ENCODE measurements at places on chromosomes 7 and 10.

DNA sequence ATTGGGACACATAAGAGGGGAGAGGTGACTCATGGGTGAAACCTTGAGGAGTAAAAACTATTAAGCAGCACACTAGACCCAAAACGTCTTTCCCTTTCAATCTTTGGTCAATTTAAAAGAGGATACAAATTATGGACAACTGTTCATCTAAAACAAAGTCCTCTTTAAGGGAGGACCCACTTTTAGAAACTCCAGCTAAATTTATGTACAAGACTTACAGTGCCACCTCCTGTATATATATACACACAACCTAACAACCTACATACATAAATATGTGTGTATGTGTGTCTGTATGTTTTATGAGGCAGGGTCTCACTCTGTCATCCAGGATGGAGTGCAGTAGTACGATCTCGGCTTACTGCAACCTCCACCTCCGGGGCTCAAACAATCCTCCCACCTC lies 18.1 kb upstream of the ZC3HAV1 start:
- DNase-seq: no peak

- no peak for DNase-seq
Measured at GRCh38 chr10:133381036-133381435, 2.0 kb downstream of the PAOX start.

DNA sequence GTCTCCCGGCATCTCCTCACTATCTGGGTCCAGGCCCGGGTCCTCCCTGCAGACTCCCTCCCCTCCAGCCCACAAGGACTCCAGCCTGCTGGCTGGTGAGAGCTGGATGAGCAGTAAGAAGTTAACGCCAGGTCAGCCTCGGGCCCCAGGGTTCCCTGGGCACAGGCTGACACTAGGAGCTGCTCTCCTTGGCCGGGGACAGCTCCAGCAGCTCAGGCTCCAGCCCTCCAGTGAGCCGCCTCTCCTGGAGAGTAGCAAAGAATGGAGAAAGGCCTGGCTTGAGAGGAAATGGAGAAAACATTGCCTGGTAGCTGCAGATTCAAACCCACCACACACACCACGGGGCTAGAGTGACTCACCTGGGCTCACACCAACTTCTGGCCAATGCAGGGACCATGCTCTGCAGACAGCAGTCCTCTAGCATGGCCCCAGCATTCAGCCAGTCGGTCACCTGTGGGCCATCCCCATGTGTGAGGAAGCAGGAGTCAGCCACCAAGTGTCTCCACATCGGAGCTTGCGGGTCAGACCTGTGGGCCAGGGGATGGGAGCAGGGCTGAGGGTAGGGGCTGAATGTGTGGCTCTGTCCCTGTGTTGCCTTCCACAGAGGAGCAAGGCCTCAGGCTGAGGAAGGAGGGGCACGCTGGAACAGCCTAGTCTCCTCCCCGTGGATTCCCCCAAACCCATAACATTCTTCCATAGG lies 6.5 kb downstream of the SAP25 start:
- DNase-seq: no peak

DNA sequence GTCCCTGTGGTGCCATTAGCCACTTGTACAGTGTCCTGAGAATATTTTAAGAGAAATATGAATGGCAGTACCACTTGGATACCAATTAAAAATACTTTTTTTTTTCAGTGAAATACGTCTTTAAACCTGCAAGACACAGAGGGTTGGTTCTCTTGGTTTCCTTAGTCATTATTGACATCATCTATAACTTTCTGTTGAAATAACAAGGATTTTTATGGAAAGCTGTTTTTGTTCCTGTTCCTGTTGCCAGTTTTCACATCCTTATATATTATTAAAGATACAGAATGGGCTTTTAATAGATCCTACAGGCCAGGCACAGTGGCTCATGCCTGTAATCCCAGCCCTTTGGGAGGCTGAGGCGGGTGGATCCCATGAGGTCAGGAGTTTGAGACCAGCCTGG lies 579.9 kb downstream of the AUTS2 start:
- DNase-seq: no peak

GRCh38 chr7:149764481-149765398 lies 8.6 kb downstream of the ZNF467 start:
- no peak for DNase-seq

GRCh38 chr7:139932531-139932930 lies 103.5 kb downstream of the TBXAS1 start:
- DNase-seq: no peak

- DNase-seq: no peak
Measured at GRCh38 chr10:77007834-77008233, 629.8 kb downstream of the KCNMA1 start.

DNA sequence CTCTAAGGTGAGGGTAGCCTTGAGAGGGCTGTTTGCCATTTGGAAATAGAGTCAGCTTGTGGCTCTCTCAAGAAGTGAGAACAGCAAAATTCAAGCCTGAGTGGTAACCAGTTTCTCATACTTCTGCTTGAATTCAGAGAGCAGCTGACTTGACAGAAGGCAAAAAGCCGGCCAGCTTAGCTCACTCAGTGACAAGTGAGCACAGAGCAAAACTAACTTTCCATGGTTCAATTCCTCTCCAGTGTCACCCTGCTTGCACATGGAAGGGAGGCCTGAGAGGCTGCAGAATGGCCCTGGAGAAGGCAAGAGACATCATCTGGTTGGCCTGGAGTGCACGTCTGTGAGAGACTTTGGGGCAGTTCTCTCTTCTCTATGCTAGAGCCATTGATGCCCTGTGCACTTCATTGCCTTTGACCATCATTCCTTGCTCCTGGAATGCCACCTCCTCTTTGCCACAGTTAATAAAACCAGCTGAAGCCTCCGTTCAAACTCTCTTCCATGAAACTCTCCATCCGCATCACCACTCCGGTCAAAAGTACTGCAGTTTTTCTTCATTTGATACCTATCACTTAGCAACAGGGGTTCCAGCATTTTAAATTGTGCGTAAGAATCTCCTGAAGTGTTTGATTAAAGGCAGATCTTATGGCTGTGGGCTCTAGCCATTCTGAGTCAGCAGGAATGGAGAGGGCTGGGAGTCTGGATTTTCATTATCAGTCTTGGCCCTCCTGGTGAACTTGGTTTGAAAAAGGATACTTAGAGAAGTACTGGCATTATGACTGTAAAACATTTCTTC lies 69.8 kb upstream of the PIK3CG start:
- DNase-seq: no peak

DNA sequence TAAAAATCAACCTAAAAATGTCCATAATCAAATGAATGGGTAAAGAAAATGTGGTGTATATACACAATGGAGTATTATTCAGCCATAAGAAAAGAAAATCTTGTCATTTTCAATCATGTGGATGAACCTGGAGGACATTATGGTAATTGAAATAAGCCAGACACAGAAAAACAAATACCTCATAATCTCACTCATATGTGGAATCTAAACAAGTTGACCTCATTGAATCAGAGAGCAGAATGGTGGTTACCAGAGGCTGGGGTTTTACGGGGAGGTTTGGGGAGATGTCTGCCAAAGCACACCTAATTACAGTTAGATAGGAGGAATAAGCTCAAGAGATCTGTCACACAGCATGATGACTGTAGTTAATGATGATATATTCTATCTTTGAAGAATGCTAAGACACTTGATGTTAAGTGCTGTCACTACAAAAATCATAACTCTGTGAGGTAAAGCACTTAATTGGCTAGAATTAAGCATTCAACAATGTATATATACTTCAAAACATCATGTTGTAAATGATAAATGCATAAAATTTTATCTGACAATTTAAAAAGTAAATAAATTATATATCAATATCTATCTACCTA lies 39.1 kb upstream of the TNPO3 start:
- DNase-seq: no peak

DNA sequence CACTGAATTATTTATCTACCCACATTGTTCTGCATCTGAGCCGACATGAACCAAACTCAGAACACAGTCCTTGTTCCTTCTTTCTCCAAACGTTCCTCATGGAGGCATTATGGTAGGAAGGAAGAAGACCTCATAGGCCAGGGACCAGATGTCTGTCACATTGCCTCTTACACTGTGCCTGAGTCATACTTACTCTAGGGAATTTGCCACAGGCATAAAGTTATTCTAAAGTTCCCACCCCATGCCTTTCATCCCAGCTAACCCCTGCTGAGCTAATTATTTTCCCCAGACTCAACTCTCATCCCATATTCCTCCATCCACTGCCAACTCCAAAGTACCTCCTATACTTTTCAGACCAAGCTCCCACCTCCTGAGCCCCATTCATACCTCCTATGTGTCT lies 21.2 kb downstream of the MAT1A start:
- no peak for DNase-seq

Measured in stimulated activated CD8-positive, alpha-beta memory T cell treated with anti-CD3 and anti-CD28 coated beads, Interleukin-15, amount 100 ng/mL, for 48 hours (primary cell).